Upper lobe of left lung (tissue), 6 donors: ENCODE measurements at places on chromosomes 16 and 17. TPM values are rescaled to one million over a fixed set of nuclear protein-coding genes. Genes with fewer than 3 reads are reported as not detected.

- DNase-seq: peak; percentile 33
These were observed 22.8 kb downstream of the ATP6V0D1 start for GRCh38 chr16:67458121-67458641.

Gene CX3CL1
- 106 TPM for total RNA-seq

DNA sequence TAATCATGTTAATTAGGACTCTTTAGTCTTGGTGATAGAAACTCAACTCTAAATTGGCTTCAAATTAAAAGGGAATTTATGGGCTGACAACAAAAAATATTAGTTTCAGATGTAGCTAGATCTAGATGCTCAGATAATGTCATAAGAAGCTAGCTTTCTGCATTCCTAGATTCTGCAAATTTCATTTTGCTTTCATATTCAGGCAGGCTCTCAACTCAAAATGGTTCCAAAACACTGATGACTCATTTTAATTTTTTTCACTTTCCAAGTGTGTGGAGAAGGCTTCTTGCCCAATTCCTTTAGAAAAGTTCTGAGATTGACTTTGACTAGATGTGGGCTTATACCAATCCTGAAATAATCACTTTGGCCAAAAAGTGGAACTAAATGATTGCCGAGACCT lies 236.7 kb upstream of the GOT2 start:
- no peak for DNase-seq

Gene TEKT1
- 4.2 TPM for total RNA-seq

DNA sequence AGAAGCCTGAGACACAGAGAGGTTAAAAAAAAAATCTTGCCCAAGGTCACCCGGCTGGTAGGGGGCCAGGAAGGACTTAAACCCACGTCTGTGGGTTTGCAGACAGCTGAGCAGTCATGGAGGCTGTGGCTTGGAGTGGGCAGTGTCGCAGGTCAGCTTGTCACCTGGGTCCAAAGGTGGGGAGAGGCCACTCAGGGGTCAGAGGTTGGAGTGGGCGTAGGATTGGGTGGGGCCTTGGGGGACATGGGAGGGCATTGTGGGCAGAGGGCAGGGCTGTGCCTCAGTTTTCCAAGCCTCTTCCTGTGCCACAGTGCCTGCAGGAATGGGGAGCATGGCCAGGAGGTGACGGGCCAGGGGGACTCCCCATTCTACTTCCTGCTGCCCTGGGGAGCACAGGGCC lies 2.0 kb upstream of the NDRG4 start:
- no peak for DNase-seq

DNA sequence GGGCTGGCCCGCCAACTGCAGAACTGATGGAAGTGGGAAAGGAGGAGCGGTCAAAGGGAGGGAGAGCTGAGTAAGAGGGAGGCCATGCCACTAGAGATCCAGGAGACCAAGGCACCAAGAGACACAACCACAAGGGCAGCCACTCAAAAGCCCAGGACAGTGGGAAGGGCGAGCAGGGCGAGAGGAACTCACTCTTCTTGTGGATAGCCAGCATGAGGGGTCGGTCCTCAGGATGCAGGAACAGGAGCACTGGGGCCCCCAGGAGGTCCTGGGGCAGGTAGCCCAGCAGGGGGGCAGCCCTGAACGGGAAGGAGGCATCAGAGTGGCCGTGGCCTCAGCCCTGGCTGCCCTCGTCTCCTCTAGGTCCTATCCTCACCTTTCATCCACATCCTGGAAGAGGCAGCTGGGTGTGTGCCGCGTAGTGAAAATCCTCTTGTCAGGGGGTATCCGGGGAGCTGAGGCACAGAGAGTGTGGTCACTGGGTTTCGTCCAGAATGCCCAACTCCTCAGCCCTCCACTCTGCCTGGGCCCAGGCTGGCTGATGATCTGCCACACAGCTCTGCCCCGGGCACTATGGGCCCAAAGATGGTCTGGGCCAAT lies 4.3 kb downstream of the PER1 start:
- DNase-seq: no peak

Gene ZNF205
- total RNA-seq: 13.8 TPM

GRCh38 chr17:74870512-74870911 lies 2.3 kb downstream of the FDXR start:
- DNase-seq: no peak

Gene ABCC6
- total RNA-seq: 148 TPM

GRCh38 chr16:88855736-88856121 lies 1.0 kb downstream of the GALNS start:
- DNase-seq: no peak

Gene SLC16A5
- 234 TPM for total RNA-seq

Gene UNC45B
- not detected for total RNA-seq

GRCh38 chr16:70381604-70382342 lies 35.1 kb downstream of the DDX19A start:
- DNase-seq: no peak

Gene TMED6
- 2.6 TPM for total RNA-seq

Gene PRR35
- total RNA-seq: not detected

DNA sequence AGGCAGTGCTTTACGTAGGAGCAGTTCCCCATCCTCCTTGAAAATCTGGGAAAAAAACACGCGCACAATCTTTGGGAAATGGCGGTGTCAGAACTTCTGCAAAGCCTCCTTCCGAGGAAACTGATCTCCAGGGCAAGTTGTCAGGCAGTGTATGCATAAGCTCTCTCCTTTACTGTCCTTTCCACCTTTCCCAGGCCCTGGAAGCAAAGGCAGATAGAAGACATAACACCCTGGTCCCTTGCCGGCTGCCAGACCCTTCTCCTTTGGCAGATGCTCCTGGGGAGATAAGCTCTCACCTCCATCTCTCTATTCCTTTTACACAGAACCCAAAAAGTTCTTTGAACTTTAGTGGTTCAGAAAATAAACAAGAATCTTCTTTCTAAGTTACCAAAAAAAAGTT lies 12.4 kb downstream of the TOB1 start:
- no peak for DNase-seq

GRCh38 chr17:49576088-49576916 lies 631 bp downstream of the NXPH3 start:
- peak; percentile 88 for DNase-seq

Gene RNF40
- total RNA-seq: 92.5 TPM

DNA sequence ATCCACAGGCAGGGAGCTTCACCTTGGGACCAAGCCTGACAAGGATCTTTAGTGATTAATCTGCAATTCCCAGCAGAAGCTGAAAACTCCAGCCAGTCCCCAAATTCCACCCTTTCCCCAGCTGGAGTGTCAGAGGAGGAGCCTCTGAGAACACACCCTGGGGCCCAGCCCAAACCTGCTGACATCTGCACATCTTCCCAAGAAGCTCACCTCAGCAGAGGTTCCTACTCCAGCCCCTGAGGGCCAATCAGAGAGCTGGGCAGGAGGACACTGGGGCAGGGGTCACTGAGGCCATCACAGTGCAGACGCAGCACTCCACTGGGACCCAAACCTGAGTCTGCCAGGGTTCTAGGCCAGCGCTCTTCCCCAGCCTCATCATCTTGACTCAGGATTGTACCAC lies 44.9 kb downstream of the CNGB1 start:
- no peak for DNase-seq

Gene MT4
- total RNA-seq: not detected

- DNase-seq: no peak
These were observed 18.1 kb upstream of the NPTX1 start for GRCh38 chr17:80494547-80494946.

Gene AOC2
- 2.4 TPM for total RNA-seq

- DNase-seq: no peak
These were observed 17.6 kb upstream of the CYB5B start for GRCh38 chr16:69406780-69407331.

DNA sequence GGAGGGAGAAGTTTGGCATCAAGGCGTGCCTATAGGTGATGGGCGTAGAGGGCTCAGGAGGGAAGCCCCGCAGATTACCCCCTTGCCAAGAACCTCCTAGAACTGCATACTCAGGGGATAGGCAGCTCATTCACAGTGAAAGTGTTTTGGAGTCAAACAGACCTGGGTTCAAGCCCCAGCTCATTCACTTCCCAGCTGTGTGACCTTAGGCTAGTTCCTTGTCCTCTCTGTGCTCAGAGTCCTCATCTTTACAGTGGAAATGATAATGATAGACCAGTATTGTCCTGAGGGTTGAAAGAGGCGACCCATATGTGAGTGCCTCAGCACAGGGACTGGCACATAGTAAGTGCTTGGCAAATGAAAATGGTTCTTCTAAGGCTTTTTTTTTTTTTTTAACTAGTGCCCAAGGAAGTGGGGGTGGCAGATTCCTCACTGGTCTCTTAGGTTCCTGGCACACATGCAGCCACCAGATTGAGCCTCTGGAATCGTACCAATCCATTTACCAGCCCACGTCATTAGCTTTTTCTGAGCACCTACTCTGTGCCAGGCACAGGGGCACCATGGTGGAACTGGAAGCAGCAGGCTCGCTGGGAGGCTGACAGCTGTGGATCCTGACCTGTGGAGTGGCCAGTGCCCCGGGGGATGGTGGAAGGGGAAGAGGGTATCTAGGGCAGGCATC lies 75.8 kb downstream of the SREBF1 start:
- no peak for DNase-seq

DNA sequence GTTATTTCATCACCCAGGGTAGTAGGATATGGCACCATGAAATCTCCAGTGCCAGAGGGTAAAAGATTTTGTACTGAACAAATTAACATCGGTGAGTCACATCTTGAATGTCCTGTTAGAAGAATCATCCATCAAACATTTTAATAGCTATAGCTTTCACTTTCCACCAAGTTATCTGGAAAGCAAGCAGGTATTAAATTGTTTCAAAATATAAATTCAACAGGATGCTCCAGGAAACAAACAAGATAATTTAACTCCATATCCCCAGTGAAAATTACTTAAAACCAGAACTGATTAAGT lies 2.4 kb downstream of the VEZF1 start:
- no peak for DNase-seq

Gene HOXB6
- total RNA-seq: 7.9 TPM

DNA sequence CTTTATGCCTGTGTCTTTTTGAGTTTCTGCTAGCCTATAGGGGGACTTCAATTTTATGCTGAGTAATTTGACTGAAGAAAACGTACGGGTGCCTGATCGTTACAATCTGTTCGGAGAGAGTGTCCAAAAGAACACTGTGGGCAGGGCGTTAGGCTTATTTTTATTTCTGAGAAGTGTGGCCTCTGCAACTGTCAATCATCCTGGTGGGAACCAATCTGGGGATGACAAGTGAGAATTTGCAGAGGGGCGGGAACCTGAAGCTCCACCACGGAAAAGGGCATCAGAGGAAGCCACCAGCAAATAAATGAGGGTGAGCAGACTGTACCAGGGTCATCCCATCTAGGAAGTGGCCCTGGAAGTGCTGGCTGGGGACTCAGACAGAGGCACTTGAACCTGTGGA lies 12.0 kb upstream of the CDYL2 start:
- DNase-seq: no peak

Gene ITGAX
- total RNA-seq: 136 TPM

DNA sequence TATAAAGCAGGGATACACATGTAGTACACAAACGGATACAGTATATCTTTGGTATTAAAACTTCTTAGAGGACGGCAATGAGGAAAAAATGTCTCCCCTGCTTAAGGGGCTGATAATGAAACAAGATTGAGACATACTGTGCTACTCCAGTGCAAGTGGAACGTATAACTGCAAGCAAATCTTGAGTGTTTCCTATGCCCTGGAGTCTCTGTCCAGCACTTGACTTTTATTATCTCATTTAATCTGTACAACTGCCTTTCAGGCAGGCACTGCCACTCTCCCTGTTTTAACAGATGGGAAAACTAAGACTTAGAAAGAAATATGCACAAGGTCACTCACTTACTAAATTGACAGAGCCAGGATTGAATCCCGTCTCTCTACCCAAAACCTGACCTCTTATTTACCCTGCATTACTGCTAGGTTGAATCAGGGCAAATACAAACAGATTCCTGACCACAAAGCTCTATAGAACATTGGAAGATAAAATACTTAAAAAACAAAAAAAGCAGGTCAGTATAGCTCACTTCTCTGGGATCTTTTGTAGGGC lies 28.7 kb downstream of the TMC5 start:
- DNase-seq: no peak

GRCh38 chr17:7083592-7083991 lies 3.5 kb upstream of the CLEC10A start:
- DNase-seq: no peak

DNA sequence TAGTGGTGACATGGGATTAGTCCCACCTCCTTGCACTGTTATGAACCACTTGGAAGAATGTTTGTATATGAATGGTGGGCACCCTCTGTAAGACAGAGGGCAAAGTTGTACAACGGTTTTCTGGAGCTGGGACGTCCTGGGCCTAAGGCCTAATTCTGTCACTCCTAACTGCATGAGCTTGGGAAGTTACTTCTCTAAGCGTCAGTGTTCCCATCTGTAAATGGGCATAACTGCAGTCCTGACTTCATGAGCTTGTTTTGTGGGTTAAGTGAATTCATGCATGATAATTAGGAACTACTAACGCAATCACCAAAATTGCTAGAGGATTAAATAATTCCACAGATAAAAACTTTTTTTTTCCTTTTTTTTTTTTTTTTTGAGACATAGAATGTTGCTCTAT lies 1.8 kb downstream of the TBC1D16 start:
- DNase-seq: no peak

- DNase-seq: no peak
These were observed 109.6 kb downstream of the HS3ST3A1 start for GRCh38 chr17:13491916-13492736.

GRCh38 chr17:81306491-81306890 lies 11.4 kb upstream of the SLC38A10 start:
- no peak for DNase-seq

DNA sequence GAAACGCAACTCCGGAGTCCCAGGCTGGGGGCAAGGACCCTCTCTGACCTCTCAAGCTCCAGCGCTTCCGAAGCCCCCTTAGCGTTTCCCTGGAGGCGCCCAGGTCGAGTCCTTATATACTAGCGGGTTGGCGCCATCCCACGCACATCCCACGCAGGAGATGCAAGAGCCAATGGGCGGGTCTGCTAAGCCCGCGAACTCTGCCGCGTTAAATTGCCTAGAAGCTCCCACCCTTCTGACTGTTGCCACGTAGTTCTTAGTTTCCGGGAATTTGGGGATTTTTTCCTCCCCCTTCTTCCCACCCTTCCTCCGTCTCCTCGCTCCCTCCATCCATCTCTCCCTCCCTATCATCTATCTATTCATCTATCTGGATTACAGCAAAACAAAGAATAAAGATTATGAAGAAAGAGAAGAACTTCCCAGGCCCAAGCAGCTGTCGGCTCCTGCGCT lies at the start of gene SLFN11:
Gene SLFN11, minus strand, starts transcription at position 88 of the 450 bp plus-strand sequence. CDS start 9,814 bp downstream, outside the sequence.
- peak; percentile 77 for DNase-seq

Gene FOXJ1
- total RNA-seq: 37.7 TPM

Gene NPW
- total RNA-seq: 0.67 TPM

Gene KRTAP9-8
- total RNA-seq: not detected

GRCh38 chr17:9162275-9162985 lies 141.1 kb downstream of the NTN1 start:
- DNase-seq: peak; percentile 76

DNA sequence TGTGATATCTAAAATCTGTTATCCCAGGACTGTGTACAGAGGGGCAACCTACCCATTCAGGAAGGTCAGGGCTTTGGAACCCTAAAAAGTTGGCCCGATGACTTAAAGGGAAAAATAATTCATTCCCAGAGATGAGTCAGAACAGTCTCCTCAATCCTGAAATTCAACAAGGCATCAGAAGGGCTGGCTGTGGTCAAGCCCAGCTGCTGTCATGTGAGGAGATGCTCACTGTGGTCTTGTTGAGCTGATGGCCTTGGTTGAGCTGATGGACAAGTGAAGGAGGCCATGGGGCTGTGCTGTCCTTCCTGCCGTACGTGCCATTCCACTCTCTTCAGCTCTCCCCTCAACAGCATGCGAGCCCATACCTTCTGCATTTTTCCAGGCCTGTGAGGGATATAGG lies 20.9 kb upstream of the DRG2 start:
- no peak for DNase-seq

GRCh38 chr16:28504707-28505404 lies 1.8 kb downstream of the IL27 start:
- DNase-seq: no peak

Gene RPH3AL
- total RNA-seq: 62.8 TPM

- no peak for DNase-seq
These were observed 45.0 kb downstream of the VMP1 start for GRCh38 chr17:59752446-59752845.
